Lung (tissue), 17 donors: ENCODE measurements at places on chromosomes 2 and 18. TPM values are rescaled to one million over a fixed set of nuclear protein-coding genes. Genes with fewer than 3 reads are reported as not detected.

The SERPINB12 gene
- total RNA-seq: not detected

The ARL4C gene
- 16.2 TPM for total RNA-seq

The LYPD6B gene
- 3.2 TPM for total RNA-seq

The CRYGD gene
- not detected for total RNA-seq

The FBXO15 gene
- total RNA-seq: 4.1 TPM

The SLC19A3 gene
- 28.1 TPM for total RNA-seq

The AP1S3 gene
- 6.3 TPM for total RNA-seq

The ALS2 gene
- total RNA-seq: 21.1 TPM

The ANAPC1 gene
- 36.3 TPM for total RNA-seq

The CELF4 gene
- 2.2 TPM for total RNA-seq

The RAX gene
- total RNA-seq: not detected

The ARHGAP28 gene
- 9.4 TPM for total RNA-seq

The OTX1 gene
- 0.11 TPM for total RNA-seq

The CDH19 gene
- total RNA-seq: 1.2 TPM

The PID1 gene
- 41.3 TPM for total RNA-seq

The NOTO gene
- not detected for total RNA-seq

The CLEC4F gene
- 0.31 TPM for total RNA-seq

The RFX8 gene
- total RNA-seq: 0.88 TPM

The SERPINB7 gene
- 0.12 TPM for total RNA-seq

The KLHL30 gene
- 2.1 TPM for total RNA-seq

The SLC40A1 gene
- total RNA-seq: 94.2 TPM

The ANKRD30B gene
- not detected for total RNA-seq

The SGO2 gene
- total RNA-seq: 7.2 TPM

The KRTCAP3 gene
- total RNA-seq: 13.6 TPM

The KANSL3 gene
- total RNA-seq: 91.4 TPM

The DSC3 gene
- 1.3 TPM for total RNA-seq

The UPP2 gene
- not detected for total RNA-seq

The SF3B6 gene
- 148 TPM for total RNA-seq

The OXER1 gene
- total RNA-seq: 2.1 TPM
